Stimulated activated naive CD4-positive, alpha-beta T cell treated with Interleukin-2 at 50 U/mL for 16 hours (primary cell): ENCODE measurements at places on chromosomes 7 and 10.

DNA sequence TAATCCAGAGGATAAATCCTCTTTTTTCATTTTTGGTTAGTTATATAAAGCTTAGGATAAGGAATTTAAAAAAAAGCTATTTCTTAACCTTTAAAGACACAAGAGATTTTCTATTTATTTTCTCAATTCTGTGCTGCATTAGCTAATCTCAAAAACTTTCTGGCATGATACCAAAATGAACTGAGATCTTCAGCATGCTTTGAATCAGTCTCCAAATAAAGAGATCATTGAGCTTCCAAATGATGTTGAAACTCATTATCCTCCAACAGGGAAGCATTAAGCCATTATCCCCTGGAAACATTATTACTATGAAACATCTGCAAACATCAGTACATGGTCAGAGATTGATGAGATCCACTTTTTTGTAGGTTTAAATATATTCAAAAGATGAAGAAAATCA lies 350.3 kb upstream of the TEX47 start:
- no peak for DNase-seq

- no peak for DNase-seq
These were observed 9.9 kb upstream of the LIPM start for GRCh38 chr10:88792661-88793060.

DNA sequence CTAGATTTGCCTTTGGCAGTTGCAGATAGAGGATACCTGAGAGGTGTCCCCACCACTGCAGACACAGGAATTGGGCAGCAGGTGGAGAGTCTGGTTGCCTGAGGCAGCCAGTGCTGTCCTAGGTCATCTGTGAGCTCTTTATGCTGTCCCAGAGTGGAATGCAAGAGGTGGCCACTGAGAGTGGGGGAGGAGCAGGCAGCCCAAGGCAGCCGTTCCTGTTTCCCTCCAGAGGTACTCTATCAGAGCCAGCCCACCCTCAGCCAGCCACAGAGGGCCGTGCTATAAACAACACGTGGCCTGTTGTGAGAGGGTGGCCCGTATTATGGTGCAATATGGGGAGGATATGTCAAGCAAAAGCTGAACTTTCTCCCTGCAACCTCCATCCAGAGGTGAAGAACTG lies 8.5 kb downstream of the LRRC18 start:
- no peak for DNase-seq

DNA sequence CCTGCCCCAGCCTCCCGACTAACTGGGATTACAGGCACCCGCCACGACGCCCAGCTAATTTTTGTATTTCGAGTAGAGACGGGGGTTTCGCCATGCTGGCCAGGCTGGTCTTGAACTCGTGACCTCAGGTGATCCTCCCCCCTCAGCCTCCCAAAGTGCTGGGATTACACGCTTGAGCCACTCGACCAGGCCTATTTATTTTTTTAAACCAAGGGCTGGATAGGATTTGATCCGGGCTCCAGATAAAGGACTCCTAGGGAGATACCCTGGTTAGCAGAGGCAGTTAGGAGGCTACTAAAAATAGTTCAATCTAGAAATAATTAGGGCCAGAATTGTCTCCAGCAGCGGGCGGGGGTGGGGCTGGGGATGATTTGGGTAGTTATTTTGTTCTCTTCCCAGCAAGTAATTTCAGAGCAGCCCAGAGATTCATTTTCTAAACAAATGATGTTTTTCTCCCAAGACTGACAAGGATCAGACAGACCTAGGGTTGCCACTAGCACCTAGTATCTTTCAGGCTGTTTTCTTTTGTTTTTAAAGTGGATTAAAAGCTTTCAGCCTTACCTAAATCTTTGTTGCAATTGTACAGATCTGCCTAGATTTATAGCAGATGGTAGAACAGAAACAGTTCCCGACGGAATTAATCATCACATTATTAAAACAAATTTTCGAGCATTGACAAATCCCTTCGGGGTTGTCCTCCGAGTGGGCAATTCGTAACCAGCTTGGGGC lies 859 bp upstream of the SMC3 start:
- DNase-seq, result no peak

DNA sequence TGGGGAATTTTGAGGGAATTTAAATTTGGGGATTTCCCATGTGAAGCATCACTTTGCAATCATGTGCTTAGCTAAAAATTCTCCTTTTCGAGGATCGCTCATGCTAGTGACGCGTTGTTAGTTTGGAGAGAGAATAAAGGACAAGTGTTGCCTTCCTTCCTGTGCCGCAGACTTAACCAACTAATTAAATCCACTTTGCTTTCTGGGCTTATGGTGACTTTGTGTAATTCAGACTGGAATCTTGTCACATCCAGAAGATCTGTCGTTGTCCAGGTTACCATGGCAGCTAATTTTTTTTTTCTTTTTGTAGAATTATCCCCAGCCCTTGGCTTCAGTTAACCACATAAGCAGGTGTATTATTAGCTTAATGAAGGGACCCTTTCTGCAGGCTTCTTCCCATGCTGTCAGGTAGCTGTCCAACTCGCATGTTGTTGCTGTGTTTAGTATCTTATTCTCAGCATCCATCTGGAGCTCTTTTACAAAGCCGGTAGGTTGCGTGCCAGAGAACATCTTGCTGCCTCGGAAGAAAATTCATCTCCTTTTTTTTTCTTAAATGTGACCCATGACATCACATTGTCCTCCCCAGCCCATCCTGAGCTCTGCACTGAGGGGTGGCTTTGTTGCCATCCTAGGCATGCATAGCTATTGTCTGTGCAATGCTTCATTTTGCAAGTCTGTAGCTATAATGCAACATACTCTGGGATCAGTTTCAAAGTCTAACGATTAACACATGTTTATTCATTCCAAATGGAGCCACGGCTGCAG lies 47.2 kb upstream of the NRP1 start:
- DNase-seq, result no peak

GRCh38 chr7:66776800-66777442 lies 36.4 kb downstream of the RABGEF1 start:
- DNase-seq, result no peak

DNA sequence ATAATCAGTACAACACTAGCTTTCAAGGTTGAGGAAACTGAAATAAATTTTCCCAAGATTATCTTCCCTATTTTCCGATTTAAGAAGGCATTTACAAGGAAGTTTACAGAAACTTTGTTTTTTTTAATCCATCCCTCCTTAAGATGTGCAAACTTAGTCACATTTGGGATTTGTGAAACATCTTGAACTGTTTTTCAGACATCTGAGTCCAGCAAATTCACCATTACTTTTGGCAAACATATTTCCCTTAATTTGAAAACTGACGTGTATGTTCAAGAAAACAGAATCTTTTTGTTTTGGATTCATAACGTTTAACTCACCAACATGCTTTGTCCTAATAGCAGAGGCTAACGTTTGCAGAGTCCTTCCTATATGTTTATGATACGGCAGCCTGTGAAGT lies 19.5 kb downstream of the GLI3 start:
- no peak for DNase-seq

- DNase-seq, result no peak
These were observed 15.5 kb downstream of the EXOC4 start for GRCh38 chr7:133268355-133268754.

- no peak for DNase-seq
These were observed 69.8 kb upstream of the DGKI start for GRCh38 chr7:137916564-137916963.

- no peak for DNase-seq
These were observed 54.8 kb upstream of the BTRC start for GRCh38 chr10:101299211-101299610.

- no peak for DNase-seq
These were observed 58.0 kb upstream of the IL6 start for GRCh38 chr7:22668971-22669401.

GRCh38 chr7:20158684-20159083 lies 58.5 kb downstream of the MACC1 start:
- no peak for DNase-seq
